SK-MEL-5 (cell line): ENCODE measurements at places on chromosomes 6 and 20. TPM values are rescaled to one million over a fixed set of nuclear protein-coding genes. Genes with fewer than 3 reads are reported as not detected.

DNA sequence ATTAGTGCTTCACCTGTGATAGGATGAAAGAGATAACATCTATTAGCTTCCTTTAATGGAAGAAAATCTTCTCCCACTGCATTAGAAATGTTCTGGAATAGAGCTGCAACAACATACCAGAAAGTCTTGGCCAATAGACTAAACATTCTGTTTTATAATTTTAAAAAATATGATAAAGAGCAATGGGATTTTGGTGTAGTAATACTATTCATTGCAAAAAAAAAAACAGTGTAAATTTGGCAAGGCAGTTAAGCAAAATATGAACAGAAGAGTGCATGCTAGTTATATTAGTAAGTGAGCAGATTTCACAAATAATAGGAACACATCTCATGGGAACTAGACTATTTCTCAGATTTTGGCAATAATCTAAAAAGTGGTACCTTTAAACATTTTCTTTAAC lies 43.3 kb downstream of the SOX4 start:
- no peak for DNase-seq

ARMC2 gene
- total RNA-seq: 2.6 and 3.4 TPM in 2 replicates

LIN28B gene
- total RNA-seq: 0.13 and 0.19 TPM in 2 replicates

- no peak for DNase-seq
These were observed 3.9 kb upstream of the FITM2 start for GRCh38 chr20:44314870-44315269.

DNA sequence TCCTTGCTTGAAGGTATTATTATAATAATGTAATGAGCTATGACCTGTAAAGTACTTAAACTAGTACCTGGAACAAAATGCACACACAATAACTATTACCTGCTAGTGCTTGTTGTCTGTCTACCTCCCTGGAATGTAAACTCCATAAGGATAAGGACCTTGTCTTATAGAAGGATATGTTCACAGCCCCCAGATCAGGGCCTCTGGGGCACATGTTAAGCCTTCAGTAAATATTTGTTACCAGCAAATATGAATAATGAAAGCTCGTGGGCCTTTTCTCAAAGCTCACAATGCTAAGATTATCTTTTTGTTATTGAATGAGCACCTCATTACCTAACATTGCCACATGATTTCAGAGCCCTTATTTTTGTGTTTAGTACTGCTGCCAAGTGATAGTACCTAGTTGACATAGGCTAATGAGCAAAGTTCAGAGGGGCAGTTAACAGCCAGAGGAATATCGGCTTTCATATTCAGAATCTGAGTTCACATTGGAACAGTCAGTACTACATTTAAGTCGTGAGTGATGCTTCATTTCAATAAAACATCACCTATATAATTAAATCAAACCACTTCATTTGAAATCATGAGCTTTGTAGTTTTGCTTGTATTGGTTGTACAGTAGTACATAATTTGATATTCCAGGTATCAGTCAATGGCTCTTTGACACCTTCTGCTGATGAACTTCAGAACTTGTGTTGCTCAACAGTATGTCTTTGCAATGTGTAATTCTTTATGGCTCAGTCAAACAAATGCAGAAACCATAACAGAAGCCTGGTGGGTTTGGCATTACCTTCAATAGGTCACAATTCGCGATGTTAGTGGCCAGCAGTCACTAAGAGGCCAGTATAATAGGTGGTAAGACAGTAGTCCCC lies 11.8 kb upstream of the SMLR1 start:
- DNase-seq: no peak

DNA sequence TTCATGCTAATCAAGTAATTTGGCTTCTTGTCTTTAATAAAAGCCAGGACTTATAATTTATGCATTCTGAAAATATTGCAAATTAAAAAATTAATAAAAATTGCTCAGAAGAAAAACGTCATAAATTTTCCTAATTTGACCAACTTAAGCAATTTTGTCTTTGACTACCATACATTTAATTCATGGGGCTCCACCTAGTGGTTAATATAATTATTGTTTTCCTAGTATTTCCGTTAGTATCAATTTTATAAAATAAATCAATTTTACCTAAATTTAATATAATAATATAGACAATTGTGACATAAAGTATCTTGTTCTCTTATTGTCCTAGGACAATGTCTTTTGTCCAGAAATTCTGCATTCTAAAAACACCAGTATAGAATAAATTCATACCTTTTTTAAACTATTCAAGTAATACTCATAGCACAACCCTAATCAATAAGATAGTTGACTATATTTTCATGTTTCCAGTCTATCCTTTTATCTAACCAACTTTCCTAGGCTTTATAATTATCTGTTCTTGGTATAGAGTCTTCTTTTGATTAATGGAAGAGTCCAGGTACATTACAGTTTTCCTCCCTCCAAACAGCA lies 319.9 kb downstream of the TRDN start:
- DNase-seq: peak; percentile 16

GRCh38 chr6:56891754-56892153 lies 63.2 kb upstream of the BEND6 start:
- no peak for DNase-seq

DNA sequence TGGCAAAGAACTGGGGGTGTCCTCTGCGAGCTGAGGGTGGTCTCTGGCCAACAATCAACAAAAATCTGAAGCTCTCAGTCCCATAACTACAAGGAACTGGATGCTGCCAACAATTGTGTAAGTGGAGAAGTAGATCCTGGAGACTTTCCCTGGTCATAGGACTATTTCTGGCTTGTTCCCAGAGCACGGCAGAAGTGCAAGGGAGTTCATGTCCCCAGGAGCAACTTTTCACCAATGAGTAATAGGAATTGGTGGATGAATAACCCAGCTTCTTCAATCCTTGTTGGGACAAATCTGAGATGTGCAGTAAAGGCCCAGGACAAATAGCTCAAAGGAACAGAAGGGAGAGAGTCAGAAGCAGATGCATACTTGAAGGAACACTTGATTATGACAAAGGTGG lies 95.5 kb downstream of the QRSL1 start:
- DNase-seq: no peak

DNA sequence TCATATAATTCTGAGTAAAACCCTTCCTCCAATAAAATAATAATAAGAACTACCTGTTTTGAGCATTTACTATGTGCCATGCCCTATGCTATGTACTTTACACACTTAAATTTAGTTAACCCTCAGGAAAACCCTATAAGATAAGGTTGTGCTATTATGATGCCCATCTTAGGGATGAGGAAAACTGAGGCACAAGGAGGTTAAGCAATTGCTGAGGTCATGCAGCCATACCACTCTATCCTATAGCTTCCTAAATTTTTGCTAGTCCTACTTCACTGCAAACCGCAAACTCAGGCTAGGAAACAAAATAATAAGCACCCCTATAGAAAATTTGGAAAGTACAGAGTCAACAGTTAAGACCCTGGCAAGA lies 38.9 kb upstream of the GFOD1 start:
- DNase-seq: no peak

GSTA4 gene
- total RNA-seq: 24.9 and 25.3 TPM in 2 replicates

IMPG1 gene
- total RNA-seq: not detected in 2 replicates

EEF1A2 gene
- 31.7 and 32.6 TPM in 2 replicates for total RNA-seq

IGF2R gene
- 63.4 and 87.5 TPM in 2 replicates for total RNA-seq

DNA sequence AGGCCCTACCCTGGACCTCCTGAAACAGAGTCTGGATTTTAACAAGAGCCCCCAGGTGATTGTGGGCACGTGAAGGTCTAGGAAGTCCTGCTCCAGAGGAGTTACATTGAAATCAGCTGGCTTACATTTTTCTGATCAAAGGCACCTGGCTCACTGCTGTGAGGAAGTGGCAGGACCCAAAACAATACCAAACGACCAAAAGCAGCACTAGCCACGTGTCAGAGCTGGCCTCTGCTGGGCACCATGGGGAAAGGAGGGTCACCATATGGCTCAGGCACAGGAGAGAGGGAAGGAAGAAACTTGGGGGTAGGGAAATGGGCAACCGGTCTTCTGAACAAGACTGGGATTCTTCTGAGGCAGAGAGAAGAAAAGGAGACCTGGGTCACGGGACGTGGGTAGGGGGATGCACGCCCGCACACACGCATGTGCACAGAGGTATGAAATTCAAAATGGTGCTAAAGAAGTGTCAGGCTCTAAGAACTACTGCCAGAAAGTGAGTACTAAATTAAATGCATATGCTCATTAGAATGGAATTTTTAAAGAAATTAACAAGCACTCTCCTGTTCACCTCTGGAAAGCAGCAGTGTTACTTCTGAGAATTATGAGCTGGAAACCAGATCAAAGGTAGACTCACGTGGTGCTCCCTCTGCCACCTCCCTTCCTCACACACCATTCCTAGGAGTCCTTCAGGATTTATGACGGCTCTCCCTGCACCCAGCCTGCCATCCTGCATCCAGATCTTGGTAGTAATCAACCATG lies 113.6 kb downstream of the TRERF1 start:
- no peak for DNase-seq

SNAP25 gene
- 0.05 TPM in 1 of 2 replicates, not detected in the other for total RNA-seq

- no peak for DNase-seq
These were observed 94.4 kb upstream of the BEND6 start for GRCh38 chr6:56860475-56860874.

GRCh38 chr6:10531942-10532341 lies 10.8 kb downstream of the GCNT2 start:
- DNase-seq: peak; percentile 40

DNA sequence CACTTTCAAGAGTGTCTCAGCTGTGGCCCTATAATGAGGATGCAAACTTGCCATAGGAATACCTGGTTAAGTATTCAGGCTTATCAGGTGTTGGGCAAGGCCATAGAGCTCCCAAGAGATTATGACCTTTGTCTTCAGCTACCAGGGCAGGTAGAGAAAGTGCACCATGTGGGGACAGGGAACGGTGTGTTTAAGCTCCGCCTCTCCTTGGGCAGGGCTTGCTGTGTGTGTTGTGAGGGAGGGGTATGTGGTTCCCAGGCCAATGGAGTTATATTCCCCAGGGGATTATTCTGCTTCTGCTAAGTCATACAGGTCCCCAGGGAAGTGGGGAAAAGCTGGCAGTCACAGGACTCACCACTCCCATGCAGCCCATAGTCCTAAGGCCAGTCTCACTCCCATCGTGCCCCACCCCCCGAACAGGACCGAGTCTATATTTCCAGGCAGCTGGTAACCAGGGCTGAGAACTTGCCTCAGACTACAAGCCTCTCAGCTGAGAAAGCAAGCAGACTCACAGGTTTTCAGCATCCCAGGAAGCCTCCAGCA lies 660.2 kb downstream of the HTR1B start:
- DNase-seq: no peak
